ENCODE measurements at places on chromosomes 2 and 18.

DNA sequence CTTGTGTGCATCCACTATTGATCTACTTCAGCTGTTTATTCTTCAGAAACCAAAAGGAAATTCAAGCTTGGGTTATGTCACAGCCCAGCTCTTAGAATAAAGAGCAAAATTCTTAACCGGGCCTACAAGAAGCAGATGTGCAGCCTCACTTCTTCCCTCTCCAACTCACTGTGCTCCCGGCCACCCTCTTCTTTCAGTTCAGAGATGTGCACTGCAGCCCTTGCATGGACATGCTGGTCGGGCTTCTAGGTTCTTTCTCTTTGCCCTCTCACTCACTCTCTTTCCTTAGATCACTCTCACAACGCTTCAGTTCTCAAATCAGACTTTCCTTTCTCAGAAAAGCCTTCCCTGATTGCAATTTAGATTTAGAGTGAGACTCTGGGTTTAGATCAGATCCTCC is 104.1 kb downstream of the CHN1 start:
- DNase-seq = no peak

DNA sequence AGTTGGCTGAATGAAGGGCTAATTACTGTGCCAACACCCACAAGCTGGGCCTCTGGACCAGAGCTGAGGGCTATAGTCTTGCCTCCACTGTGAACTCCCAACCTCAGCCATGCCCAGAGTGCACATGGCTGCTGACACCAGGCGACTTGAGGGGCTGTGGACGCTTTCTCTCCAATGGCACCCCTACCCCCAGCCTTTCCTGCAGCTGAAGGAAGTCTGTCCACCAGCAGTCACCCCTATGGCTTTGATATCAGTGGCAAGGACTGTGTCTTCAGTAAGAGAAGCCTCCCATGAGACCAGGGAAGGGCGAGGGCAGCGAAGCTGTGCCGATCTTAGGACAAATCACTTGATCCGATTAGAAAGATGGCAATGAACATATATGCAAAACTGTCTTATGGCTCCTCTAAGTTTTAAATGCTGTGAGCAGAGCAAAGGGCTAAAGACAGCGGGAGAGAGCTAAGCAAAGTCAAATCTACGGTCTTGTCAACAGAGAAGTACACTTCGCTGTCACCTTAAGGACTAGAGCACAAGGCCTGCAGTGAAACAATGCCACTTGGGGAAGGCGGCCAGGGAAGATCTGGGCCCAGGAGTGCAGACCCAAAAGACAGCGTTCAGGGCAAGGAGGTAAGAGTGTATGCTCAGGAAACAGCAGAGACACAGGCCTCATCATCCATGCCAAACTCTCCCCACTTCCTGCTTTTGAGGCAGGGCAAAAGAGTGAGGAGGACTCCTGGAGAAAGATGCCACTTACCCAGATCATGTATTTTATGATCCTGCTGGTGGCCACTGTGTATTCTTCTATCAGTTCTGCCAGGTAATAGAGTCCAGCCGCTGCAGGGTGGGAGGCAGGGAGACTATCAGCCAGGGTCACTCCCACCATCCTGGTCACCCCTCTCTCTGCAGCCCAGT is 1.5 kb downstream of the TEX261 start:
- DNase-seq = no peak

- no peak for DNase-seq
Measured at GRCh38 chr2:138180692-138181386, 216.6 kb downstream of the HNMT start.

- DNase-seq = no peak
Measured at GRCh38 chr2:104504331-104505073, 349.4 kb upstream of the POU3F3 start.

DNA sequence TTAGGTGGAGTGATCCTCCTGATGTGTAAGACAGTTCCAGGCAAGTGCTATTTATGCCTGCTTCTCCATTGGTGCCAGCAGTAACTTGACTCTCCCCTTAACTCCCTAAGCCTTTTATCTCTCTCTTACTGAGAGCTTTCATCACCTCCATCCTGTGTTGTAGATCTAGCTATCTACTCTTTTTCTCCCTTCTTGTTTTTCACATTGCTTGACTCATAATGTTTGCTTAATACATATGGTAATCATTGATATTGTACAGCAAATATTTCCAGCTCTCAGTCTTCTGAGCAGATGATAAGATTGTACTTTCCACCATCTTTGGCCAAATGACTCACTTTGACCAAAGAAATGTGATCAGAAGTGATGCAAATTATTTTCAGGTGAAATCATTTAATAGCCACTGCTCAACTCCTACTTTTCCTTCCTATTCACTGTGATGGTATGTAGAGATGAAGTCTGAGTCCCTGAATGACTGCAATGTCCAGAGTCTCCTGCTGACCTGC is 165.0 kb downstream of the PLCL1 start:
- DNase-seq = no peak

GRCh38 chr18:13447621-13448334 is 229.2 kb downstream of the LDLRAD4 start:
- DNase-seq = no peak

- DNase-seq = no peak
Measured at GRCh38 chr2:72619626-72620025, 206.2 kb downstream of the EXOC6B start.

GRCh38 chr2:36385603-36386002 is 30.0 kb downstream of the CRIM1 start:
- no peak for DNase-seq

DNA sequence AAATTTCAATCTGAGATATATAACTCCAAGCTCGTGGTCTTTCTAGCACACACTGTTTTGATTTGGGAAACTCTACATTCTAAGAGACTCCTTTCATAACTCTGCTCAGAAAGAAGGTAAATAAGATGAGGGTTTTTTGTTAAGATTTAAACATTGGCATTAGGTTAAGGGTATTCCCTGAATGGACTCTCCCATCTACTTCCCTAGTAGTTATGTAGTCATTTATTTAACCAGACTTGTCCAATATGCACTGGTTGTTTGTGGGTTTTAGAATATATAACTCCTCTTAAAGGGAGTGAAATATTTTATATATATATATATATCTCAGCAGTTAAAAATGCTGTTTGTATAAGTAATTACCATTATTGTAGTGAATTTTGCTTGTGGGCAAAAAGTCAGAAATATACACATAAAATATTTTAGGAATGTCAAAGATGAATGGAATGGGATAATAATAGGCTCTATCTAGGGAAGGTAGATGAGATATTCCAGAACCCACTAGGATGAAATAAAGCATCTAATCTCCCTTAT is 61.5 kb upstream of the WDR75 start:
- no peak for DNase-seq

GRCh38 chr2:1766851-1767811 is 22.8 kb upstream of the PXDN start:
- DNase-seq = no peak

DNA sequence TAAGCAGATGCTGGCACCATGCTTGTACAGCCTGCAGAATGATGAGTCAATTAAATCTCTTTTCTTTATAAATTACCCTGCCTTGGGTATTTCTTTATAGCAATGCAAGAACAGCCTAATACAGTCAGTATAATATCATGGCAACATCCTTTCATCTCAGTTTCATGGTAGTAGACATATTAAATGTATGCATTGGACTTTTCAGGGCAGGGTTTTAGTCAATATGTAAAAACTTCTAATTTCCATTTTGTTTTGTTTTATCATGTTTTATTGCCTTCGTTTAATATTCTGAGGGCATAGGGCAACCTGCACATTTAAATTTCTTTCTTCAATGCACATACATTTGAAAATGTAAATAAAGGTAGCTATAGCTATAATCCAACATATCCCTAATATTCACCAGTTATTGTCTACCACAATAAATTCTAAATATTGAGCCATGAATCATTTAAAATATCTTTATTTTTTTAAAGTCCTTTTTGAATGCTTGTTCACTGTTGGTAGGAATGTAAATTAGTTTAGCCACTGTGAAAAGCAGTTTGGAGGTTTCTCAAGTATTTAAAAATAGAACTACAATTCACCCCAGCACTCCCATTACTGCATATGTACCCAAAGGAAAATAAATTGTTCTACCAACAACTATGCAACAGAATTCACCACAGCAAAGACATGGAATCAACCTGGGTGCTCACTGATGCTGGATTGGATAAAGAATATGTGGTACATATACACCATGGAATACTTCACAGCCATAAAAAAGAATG is 41.8 kb upstream of the GRB14 start:
- DNase-seq = no peak

Data from stimulated activated CD8-positive, alpha-beta memory T cell treated with anti-CD3 and anti-CD28 coated beads, Interleukin-15, amount 100 ng/mL, for 1 hour (primary cell).